ENCODE measurements at places on chromosomes 12 and 14.

- DNase-seq, result no peak
These were observed 218.9 kb downstream of the ADAMTS20 start for GRCh38 chr12:43332977-43333640.

DNA sequence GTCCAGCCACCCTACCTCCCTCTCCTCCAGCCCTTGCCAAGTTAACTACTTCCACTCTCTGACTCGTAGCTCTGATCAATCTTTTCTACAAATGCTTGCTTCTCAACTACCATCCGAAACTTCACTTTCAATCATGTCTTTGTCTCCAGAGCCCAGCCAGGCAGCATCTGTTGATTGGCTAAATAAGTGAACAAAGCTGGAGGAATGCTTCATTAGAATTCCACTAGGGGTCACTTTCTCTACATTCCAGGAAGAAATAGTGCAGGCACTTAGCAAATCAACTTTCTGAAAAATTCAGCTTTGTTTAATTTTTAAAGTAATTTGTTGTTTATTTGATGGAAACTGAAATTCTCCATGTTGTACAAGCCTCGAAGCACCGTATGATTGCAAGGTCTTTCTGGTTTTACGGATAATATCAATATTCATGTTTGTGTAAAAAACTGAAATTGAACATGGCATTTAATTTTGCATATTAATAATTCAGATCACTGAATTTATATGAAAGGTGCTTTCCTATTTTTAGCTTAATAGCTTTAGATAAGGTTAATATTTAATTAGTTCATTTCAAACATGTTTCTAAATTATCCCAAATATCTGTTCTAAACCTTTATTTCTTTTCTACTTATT, 32.4 kb upstream of the HELB start:
- no peak for DNase-seq

- DNase-seq, result peak; percentile 63
These were observed 21.1 kb downstream of the BDKRB2 start for GRCh38 chr14:96225745-96226151.

DNA sequence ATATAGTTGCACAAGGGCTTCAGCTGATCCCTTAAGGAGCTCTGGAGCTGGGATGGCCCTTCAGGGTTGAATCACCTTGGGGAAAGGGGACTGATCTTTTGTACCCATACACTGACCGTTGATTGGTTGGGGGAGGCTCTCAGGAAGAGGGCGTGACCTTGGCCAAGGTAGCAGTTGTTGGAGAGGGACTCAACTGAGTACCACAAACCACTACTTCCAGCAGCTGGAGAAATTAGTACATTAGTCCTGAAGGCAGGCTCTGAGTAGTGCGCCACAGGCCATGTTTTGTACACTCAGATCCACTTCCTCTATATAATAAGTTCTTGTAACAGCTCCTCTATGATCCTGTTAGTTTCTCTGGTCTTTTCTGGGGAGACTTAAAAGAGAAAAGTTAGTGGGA, 317.6 kb downstream of the CCDC91 start:
- DNase-seq, result no peak

GRCh38 chr12:130137040-130138018, 24.9 kb upstream of the FZD10 start:
- no peak for DNase-seq

DNA sequence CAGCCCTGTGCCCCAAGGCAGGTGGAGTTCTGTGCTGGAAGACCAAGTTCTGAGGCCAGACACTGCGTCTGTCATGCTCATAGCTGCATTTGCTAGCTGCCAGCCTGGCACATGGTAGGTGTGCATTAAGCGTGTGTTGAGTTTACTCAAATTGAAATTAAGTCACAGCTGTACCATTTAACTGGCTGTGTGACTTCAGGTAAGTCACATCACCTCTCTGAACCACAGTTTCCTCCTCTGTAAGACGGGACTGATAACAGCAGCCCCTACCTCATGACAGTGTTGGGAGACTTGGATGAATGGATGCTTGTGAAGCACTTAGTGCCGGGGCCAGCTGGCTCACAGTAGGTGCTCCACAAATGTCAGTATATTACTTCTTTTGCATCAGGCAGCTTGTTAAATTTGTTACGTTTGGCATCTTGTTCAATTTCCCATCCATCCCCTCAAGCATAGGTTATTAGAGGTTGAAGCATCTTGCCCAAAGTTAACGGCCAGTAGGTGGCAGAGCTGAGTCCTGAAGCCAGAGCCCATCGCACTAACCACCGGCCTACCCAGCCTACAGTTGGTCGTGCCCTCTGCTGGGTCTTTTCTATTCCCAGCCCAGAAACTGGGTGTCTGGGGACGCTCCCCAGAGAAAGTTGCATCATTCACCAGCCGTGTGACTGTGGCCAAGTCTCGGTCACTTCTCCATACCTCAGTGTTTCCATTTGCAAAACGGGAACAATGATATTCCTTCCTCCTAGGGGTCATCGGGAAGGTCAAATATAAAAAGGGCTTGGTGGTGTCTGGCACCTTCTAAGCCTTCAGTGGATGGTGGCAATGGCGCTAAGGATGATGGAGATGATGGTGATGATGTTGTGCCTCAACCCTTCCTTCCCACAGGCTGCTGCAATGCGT, 4.5 kb downstream of the DAO start:
- DNase-seq, result peak; percentile 74

GRCh38 chr12:58104351-58104755, 163.0 kb downstream of the ATP23 start:
- no peak for DNase-seq

DNA sequence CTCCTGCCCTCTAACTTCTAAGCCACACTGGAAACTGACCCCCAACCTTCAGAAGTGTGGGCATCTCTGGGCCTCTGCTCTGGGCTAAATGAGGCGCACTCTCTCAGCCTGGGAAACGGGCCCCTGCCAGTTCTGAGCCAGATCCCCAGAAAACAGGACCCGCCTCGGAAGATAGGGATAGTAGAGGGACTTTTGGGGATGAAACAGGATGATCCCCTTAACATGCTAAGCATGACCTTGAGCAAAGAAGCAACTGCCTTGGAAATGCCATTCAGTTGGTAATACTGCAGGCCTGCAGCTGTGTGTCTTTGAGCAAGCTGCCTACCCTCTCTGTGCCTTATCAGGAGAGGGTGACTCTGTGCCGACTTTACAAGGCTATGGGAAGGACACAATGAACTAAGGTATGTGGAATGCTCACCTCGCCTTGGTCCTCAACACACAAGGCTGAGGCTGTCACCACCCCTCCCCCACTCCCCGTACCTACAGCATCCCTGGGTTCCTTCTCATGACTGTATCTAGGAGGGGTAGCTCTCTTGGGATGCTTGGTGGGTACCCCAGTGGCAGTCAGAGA, 54.0 kb downstream of the NCOR2 start:
- DNase-seq, result no peak

- no peak for DNase-seq
These were observed 28.7 kb downstream of the NELL2 start for GRCh38 chr12:44847403-44847802.
